NCI-H526 (cell line): ENCODE measurements at places on chromosomes 4 and X.

GRCh38 chr4:96525898-96526297 lies 686.0 kb downstream of the PDHA2 start:
- no peak for DNase-seq

- DNase-seq = no peak
Measured at GRCh38 chr4:137526681-137527080, 5.6 kb downstream of the PCDH18 start.

DNA sequence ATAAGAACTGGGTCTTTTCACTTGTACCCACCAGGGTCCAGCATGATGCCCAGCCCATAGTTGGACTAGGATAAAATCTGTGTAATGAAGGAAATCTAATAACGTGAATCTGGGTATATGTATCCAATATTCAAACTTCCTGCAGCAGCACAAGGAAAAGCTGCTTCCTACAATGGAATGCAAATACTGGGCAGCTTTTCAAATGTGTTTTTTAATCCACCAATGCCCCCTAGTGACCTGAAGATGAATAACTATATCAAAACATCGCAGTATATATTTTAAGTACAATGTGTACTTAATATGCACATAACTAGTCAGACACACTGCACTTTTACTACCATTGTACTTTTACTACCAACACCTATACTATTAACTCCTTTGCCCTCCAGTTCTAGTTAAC lies 5.3 kb downstream of the APOO start:
- peak; percentile 77 for DNase-seq

- no peak for DNase-seq
Measured at GRCh38 chrX:10015723-10016518, 48.8 kb downstream of the CLDN34 start.

- no peak for DNase-seq
Measured at GRCh38 chrX:39238006-39238405, 436.7 kb downstream of the MID1IP1 start.

- DNase-seq = no peak
Measured at GRCh38 chr4:163063891-163064290, 102.8 kb downstream of the NAF1 start.
